ENCODE measurements at places on chromosomes 1 and 21.

- peak; percentile 80 for DNase-seq
Measured at GRCh38 chr1:18883636-18884418, 18.5 kb downstream of the ALDH4A1 start.

GRCh38 chr1:233333086-233333485, 5.6 kb downstream of the MAP3K21 start:
- no peak for DNase-seq

- DNase-seq = no peak
Measured at GRCh38 chr1:201400212-201400851, 1.2 kb upstream of the LAD1 start.

DNA sequence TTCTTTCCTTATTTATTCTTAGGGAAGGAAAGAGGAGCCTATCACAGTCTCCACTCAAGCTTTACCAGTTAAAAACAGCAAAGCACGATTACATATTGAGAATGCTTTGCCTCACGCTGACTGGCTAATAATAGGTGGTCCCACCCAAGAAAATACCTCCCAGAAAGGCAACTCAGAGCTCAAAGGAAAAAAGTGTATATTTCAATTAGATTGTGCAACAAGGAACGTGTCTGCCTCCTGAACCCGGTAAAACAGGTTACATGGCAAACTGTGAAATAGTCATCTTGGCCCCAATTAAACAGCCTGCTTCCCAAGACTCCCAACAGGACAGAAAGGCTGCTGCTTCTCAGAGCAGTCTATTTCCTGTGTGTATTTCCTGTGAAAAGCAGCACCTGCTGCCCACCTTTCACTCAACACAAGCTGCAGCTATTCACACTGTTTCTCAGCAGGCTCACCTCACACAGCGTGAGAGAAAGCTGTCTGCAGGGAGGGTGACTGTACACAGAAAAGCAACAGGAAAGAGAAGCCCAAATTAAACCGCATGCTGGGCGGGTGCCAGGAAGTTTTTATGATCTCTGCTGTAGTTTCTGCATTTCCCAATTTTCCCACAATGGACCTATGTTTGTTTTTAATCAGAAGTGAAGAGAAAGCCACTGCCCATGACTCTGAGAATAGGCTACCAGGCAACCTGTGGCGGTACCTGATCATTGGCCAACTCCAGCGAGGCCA, 44.0 kb downstream of the URB1 start:
- DNase-seq = no peak

- no peak for DNase-seq
Measured at GRCh38 chr1:65630855-65631254, 161.8 kb upstream of the PDE4B start.

GRCh38 chr21:21788591-21788990, 790.4 kb downstream of the NCAM2 start:
- no peak for DNase-seq

DNA sequence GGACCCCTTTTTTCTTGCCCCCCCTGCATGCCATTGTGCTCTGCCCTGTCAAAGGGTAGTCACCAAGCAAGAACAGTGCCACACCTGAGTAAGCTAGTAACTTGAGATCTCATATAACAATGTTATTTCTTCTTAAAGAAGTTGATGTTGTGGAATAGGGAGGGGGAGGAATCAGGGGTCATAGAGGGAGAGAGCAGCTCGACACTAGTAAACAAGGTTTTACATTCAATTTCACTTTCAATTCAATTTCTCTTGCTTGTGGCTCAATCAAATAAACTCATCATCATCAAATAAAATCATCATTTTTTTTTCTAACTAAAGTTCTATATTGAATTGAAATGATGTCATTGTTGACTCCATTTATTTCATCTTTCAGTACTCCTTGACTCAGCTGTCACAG, 106.4 kb downstream of the CRB1 start:
- DNase-seq = no peak

- DNase-seq = peak; percentile 82
Measured at GRCh38 chr1:56376188-56376984, 203.0 kb downstream of the PLPP3 start.

- DNase-seq = no peak
Measured at GRCh38 chr1:69172003-69173000, 395.4 kb upstream of the LRRC7 start.

DNA sequence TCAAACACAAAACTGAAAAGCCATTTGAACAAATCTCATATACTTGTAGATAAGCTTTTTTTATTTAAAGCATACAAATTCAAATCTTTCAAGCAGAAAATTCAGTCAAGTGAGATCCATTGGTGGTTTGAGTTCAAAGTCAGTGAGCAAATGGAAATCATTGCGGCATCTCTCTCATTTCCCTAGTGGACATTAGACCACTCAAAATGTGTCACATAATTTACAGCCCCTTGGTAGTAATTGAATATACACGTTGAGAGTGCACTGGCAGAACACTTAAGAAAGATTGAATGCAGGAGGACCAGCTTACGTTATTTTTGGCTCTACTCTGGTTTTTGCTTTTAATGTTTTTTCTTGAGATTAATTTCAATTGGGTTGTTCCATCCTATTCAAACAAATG, 633.7 kb downstream of the USP25 start:
- DNase-seq = no peak

DNA sequence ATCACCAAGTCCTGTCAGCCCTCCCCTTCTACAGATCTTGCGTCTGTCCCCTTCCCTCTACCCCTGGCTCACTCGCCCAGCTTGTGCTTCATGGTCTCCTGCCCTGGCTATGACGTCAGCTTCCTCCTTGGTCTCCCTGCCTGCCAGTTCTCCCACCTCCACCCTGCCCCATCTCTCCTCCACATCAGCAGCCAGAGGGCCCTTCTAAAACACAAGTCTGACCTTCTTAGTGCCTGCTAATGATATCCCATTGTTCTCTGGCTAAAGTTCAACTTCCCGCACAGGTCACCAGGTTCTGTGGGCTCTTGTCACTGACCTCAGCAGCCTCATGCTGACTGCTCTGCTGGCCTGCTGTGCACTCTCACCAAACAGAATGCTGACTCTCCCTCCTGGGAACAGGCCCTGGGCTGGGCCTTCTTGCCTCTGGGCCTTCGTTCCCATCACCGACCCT, 24.7 kb upstream of the MYCL start:
- DNase-seq = no peak

GRCh38 chr1:16064536-16065268, 8.7 kb downstream of the FAM131C start:
- no peak for DNase-seq

DNA sequence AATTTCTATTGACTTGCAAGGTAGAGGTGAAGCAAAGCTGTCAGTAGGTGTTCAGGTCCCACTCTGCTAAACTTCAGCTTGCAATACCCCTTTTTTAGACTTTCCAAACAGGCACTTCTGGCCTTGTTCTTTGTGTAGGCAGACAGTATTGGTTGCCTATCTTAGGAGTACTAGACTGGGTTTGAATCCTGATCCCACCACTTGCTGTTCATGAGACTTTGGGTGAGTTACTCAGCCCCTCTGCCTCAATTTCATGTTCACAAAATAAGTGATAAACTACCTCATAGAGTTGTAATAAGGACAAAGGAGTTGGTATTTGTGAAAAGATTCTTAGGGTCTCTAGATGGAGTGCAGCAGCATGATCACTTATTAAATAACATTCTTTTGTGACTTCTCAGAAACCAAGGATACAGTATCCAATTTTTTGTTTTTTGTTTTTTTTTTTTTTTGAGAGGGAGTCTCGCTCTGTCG, 5.2 kb downstream of the RCC1 start:
- DNase-seq = no peak

- no peak for DNase-seq
Measured at GRCh38 chr1:173476197-173476664, 904 bp upstream of the PRDX6 start.

DNA sequence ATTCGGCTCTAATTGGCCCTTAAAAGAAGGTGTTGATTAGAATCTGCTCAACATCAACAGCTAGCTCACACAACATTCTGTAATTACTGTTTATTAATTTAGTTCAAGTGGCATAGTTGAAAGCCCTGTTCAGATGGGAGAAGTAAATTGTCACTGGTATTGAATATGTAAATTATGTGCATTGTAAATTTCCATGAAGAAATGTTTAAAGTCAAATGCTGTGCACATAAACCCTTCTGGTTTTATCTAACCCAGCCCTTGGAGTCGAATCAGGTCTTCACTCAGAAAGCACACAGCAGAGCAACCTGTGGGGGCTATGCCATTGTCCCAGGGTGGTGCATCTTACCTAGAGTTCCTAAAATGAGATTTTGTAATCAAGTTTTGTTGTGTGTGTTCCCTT, 65.4 kb upstream of the LMO4 start:
- no peak for DNase-seq

DNA sequence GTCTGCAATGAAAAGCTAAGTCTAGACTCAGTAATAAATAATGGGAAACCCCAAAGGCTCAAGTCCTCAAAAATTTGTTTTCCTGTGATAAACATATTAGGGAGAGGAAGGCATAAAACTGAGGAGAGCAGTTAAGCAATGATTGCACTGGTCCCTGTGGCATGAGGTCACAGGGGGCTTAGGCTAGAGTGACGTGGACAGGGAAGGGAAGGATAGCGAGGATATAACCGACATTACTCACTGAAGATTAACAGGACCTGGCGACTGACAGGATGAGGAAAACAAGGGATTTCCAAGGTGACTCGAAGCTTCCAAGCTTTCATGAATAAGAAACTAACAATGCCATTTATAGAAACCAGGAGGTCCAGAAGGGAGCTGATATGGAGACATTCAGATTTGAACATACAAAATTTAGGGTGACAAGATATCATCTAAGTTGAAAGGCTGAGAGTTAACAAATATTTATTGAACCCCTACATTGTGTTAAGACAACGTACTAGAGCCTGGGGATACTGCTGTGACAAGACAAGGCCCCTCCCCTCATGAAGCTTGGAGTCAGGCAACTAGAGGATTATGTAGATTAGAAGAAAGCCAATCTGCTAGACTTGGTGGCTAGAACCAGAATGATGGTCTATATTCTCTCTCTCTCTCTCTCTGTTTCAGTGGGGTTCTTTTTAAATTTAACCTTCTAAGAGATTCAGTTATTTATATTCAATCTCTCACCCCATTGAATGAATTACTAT, 33.2 kb upstream of the PKN2 start:
- DNase-seq = peak; percentile 3

DNA sequence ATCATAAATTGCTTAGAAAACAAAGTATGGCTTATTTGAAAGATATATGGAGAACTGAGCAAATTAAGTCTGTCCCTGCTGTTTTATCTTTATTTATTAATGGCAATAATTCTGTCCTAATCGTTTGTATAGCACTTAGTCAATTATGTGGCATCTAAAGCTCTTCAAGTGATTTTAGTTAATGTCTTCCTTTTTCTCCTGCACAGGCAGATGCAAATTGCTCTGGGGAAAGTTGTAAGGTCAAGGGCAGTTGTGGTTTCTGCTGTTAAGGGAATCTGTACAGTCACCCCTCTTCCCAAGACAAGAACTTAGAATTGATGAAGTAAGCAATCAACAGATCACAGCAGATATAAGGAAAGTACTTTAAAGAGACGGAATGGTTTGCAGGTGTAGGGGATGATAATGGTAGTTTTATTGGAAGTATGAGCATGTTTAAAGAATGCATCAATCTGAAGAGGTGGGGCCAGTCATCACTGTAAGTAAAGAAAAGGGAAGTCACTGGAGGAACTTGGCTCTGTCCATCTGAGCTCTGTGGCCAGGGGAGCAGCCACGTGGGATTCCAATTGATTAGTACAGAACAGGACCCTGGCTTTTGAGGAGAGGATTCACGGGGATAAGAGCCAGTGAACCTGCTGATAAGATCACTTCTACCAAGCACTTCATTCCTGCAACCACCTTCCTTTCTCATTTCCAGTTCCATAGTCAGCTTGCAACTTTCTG, 116.0 kb upstream of the KCNJ6 start:
- DNase-seq = no peak

- DNase-seq = no peak
Measured at GRCh38 chr1:23092447-23092846, 73.2 kb downstream of the KDM1A start.

GRCh38 chr1:22443332-22443731, 8.3 kb upstream of the ZBTB40 start:
- DNase-seq = no peak

All from AG08395 (cell line).